ENCODE measurements at places on chromosomes 12 and 14.
A peak's percentile ranks its signal among the peaks of the same experiment; 100 is the strongest.

GRCh38 chr14:68539241-68539737 lies 253.6 kb downstream of the ZFP36L1 start:
- DNase-seq, result no peak

DNA sequence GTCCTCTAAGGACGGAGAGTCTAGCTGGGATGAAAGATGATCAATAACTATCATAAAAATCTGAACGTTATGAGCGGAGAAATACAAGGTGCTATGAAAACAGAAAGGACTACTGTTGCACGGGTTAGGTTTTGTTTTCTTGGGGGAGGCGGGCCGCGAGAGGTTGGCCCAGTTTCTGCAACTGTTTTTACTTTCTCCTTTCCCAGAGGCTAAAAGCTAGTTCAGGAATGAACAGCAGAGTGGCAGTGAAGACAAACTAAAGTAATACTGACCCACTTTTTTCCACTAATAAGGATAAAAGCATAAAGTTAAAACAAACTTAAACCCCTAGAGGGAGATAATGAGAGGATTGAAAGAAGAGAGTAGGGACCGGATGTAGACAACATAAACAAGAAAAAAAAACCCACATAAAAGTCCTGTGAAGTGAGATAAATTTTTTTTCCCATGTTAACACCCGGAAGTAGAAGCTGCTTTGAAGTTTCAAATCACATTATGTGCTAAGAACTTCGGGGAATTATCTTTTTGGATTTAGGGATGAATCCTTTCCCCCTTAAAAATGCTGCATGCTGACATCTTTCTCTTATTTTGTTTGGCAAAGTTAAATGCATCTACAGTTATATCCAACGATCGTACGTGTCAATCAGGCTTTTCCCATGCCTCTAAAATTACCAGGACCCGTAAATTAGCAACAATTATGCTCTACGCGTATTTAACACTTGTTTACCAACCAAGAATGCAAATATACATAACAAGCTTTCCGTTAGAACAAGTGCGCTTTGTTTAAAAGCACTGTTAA lies 1.0 kb upstream of the CDK17 start:
- no peak for DNase-seq

- no peak for DNase-seq
These were observed 24.3 kb downstream of the DLK1 start for GRCh38 chr14:100750762-100751699.

DNA sequence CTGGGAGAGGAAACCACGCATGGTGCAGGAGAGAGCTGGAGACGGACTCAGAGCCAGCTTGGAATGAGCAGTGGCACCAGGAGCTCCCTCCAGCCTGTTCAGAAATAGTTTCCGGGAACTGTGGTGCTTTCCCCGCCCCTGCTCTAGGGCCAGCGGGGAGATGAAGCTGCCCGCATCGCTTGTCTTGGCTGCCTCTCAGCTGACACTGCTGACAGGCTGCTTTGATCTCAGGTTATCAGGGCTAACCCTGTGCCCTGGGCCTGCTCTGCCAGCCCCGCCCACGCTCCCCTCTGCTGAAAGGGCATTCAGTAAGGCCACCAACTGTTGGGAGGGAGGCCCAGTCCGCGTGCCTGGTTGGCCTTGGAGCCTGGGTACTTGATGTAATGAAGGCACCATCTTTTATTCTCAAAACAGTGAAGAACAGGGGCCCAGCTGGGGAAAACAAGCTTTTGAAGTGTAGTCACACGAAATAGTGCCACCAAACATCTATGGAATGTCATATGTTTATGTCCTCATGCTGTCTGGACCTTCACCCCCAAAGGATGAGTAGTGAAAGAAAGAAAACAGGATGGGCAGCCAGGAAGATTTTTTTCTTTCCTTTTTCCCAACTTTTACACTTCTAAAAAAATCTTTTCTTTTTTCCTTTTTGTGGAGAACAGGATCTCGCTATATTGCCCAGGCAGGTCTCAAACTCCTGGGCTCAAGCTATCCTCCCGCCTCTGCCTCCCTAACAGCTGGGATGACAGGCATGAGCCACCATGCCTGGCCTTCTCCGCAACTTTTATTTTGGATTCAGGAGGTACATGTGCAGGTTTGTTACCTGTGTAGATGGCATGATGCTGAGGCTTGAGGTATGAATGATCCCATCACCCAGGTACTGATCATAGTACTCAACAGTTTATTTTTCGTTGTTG lies 115.9 kb upstream of the TBX3 start:
- peak; percentile 78 for DNase-seq

DNA sequence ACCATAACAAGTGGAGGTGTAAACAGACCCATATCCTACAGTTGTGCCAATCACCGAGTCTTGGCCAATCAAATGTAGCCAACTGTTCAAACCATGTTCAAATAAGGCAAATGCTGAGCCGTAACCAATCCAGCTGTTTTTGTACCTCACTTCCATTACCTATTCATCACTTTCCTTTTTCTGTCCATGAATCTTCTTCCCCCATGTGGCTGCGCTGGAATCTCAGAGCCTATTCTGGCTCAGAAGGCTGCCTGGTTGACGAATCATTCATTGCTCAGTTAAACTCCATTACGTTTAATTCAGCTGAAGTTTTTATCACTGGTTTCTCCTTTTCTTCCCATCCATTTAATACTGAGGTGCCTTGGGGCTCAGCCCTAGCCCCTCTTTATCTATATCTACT lies 71.1 kb downstream of the TBC1D30 start:
- DNase-seq, result no peak

DNA sequence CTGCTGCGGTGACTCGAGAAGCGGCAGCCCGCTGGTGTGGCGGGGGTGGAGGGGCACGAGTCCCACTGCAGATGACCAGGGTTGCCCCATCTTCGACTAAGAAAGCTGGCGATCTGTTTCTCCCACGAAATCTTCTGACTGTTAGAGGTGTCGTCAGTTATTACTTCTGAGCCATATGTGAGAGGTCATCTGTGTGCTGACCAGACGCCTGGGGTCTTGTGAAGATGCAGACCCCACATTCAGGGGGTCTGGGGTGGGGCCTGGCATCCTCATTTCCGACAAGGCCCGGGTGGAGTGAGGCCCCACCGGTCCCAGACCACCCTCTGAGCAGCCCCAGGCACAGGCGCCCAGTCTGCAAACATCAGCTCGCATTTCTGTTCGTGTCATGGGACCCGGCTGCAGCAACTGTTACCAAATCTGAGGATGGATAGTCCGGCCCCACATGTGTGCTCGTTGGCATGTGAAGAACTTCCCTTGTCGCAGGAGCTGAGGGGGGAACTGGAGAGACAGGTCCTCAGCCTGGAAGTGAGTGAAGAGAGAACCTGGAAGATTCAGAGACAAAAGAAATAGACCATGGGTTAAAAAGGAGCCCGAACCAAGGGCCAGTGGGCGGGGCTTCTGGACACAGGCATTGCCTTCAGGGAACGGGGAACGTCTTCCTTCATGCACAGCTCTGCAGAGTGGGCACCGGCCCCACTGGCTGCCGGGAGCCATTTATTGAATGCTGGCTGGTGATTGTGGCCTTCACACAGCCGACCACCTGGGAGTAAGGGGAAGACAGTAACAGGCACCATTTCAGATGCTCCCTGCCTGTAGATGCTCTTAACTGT lies 135.2 kb downstream of the ADGRD1 start:
- peak; percentile 30 for DNase-seq

DNA sequence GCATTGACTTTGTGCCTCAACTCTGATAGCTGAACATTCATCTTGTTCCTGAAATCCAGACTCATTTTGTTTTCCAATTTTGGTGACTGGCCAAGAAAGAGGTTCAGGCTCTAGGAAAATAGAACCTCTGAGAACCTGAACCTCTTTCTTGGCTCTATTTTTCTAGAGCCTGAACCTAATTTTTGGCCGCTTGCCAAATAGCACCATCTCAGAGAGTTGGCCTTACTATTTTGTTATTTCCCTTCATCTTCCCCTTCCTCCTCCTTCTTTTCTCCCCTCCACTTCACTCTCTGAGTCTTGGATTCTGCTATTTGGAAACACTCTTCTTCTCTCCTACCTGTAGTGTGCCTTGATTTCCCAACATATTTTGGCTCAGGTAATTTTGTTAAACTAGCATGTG lies 114.4 kb upstream of the CNTN1 start:
- no peak for DNase-seq

- no peak for DNase-seq
These were observed 7.2 kb upstream of the KRT86 start for GRCh38 chr12:52267266-52267665.

- no peak for DNase-seq
These were observed 43.0 kb upstream of the CTDSP2 start for GRCh38 chr12:57889500-57889989.
